ENCODE measurements at places on chromosomes 2 and 18.

GRCh38 chr18:27749194-27749593, 427.7 kb downstream of the CDH2 start:
- no peak for DNase-seq

DNA sequence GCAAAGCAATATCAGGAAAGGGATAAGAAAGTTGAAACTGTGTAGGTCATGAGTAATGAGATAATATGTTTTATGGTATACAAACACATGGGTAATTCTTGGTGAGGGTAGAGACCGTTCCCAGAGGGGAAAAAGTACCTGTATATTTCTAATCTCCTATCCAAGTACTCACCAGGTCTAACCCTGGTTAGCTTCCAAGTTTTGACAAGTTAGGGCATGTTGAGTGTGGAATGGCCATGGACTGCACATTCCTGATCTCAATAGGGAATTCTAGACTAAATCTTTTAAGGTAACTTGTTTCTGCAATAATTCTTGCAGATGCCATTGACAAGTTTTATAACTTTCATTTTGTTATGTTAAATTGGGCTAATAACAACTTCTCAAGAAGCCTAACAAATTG, 216.6 kb downstream of the SPAG16 start:
- no peak for DNase-seq

DNA sequence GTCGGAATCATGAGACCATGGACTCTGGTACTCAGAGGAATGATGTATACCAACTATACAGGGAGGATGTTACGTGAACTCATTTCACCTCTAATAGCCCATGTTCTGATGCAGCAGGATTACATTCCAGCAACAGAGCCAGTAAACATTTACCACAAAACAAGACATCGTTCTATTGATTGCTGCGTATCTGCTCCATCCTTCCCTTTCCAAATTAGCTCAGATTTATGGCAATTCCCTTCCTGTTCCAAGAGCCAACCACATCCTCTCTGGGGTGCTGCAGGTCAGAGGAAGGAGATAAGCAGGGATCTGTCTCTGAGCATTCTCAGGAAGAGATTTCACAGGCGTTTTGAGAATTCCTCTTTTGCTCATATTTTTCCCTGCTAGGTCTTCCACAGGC, 98.3 kb downstream of the KLF7 start:
- DNase-seq: no peak

GRCh38 chr2:188607501-188607900, 315.8 kb downstream of the GULP1 start:
- peak; percentile 53 for DNase-seq

DNA sequence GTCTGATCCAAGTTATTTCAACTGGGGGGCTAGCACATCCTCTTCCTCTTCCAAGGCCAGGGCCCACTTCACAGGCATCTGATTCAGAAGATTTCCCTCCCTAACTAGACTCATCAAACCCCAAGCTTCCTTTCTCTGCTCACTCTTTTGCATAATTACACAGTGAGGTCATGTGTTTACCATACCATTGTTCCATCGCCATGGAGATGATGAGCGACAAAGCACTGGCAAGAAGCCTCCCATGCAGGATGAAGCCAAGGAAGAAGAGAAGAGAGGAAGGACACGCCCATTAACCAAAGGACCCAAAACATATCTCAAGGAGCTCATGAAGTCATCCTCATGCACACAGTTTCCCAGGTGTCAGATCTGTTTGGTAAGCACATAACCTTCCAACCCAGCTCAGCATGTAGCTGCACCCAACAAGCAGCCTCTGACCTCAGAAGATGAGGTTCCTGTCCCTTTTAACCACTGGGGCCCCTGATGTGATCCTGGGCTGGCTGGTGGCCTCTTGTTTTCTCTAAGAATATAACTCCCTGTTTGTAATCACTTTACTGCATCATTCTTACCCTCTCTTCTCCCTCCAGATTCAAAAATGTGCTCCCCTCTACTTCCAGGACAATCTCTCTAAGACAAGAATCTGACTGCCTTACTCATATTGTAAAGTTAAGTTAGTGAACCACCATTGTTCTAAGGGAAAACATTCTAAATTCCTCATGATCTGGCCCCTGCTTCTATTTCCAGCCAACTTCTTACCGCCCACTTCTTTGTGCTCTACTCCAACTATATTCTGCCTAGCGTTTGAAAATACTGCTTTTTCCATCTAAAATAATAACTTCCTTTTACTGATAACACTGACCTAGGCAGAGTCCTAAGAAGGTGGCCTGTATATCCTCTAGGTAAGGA, 190.1 kb downstream of the TTC32 start:
- no peak for DNase-seq

- DNase-seq: peak; percentile 23
Observed at GRCh38 chr2:213129311-213129710, 22.1 kb downstream of the IKZF2 start.

- DNase-seq: no peak
Observed at GRCh38 chr2:44839771-44840502, 101.6 kb upstream of the SIX3 start.

GRCh38 chr18:6411382-6411781, 3.3 kb downstream of the L3MBTL4 start:
- DNase-seq: no peak

- no peak for DNase-seq
Observed at GRCh38 chr18:74876630-74877243, 279.1 kb downstream of the ZNF407 start.

DNA sequence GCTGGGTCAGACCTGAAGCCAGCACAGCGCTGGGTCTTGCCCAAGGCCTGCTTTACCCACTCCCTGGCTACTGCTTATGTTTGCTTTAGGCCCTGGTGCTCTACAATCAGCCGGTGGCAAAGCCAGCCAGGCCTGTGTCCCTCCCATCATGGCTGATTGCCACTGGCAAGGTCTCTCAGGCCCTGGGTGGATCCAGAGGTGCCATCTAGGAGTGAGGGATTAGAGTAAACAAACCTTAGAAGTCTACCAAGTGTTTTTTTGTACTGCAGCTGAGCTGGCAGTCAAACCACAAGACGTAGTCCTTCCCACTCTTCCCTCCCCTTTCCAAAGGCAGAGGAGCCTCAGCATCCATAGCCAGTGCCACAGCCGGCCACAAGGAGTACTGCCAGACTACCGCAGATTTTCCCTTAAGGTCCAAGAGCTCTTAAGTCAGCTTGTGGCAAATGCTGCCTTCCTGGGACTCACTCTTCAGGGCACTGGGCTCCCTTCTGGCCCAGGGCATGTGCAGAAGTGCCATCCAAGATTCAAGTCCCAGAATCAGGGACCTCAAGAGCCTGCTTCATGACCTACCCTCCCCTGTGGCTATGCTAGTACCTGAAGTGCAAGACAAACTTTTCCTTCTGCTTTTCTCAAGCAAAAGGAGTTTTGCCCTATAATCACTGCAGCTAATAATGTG, 20.0 kb downstream of the IL1RL2 start:
- no peak for DNase-seq

DNA sequence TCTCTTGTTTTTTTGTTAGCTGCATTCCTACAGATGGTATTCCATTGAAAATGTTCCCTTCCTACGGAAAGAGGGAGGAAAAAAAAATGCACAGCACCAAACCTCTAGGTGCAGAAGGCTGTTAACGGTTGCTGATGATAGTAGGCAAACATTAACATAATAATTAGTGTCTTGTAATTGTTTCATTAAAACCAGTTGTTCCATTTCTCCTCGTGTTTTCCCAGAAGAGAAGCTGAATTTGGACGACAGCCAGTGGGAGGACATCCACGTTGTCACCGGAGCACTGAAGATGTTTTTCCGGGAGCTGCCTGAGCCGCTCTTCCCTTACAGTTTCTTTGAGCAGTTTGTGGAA, 494.7 kb downstream of the ARHGAP15 start:
- no peak for DNase-seq

- peak; percentile 17 for DNase-seq
Observed at GRCh38 chr2:227939271-227940027, 68.0 kb downstream of the DAW1 start.

DNA sequence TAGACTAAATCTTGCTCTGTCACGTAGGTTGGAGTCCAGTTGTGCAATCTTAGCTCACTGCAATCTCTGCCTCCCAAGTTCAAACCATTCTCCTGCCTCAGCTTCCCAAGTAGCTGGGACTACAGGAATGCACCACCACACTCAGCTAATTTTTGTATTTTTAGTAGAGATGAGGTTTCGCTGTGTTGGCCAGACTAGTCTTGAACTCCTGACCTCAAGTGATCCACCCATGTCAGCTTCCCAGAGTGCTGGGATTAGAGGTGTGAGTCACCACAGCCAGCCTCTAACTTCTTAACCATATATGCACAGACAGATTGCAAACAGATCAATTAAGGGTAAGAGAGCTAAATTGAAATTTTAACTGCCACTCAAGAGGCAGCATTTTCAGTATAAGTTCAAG, 22.1 kb upstream of the CNGA3 start:
- DNase-seq: no peak

GRCh38 chr2:98849113-98849512, 86.9 kb downstream of the CRACDL start:
- no peak for DNase-seq

GRCh38 chr18:2985628-2986027, 27.3 kb downstream of the LPIN2 start:
- DNase-seq: peak; percentile 81

DNA sequence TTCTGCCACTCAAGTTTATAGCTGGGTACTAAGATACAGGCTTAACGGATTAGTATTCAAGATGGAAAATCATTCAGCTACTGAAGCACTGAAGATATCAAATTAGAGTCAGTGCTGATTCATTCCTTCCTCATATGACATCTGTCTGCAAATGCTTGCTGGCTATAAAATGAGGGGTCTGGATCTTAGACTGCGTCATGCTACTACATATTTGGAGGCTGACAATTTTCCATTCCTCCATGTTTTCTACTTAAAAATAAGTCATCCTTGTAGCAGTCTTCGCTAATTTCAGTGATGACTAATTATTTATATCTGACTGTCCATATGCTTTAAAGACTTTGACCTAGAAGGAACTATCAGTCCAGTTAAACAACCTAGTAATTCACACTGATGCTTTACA, 233.4 kb downstream of the RIT2 start:
- no peak for DNase-seq

DNA sequence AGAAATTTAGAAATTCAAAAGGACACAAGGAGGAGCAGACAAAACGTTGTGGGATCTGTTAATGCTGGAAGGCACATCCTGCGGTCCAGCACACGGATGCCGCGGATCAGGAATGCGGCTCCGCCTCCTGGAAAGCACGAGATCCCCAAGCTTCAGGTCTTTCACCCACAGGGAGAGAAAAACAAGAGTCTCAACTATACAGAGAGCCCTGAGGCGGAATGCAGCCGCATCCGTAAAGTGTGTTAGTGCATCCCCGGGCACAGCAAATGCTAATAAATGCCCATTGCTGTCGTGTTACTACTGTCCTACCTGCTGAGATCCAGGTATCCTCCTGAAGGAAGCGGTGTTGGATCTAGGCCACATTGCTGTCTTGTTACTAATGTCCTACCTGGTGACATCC, 303.9 kb downstream of the EIPR1 start:
- no peak for DNase-seq

DNA sequence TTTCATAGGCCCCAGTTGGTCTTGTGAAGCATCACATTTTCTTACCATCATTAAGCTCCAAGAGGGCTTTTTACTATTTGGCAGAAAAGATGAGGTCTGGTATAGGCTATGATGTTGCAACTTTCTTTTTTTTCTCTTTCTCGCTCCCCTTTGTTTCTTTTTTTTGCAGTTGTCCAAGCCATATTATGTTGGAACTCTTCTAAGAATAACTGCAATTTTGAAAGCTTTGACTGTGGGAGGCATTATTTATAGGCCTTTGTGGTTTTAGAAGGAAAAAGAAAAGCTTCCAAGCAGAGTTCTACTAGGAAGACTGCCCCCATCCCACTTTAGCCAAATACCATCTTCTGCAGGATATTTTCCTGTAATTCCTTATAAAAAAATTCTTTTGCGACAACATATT, 571.6 kb downstream of the ARHGAP15 start:
- no peak for DNase-seq

DNA sequence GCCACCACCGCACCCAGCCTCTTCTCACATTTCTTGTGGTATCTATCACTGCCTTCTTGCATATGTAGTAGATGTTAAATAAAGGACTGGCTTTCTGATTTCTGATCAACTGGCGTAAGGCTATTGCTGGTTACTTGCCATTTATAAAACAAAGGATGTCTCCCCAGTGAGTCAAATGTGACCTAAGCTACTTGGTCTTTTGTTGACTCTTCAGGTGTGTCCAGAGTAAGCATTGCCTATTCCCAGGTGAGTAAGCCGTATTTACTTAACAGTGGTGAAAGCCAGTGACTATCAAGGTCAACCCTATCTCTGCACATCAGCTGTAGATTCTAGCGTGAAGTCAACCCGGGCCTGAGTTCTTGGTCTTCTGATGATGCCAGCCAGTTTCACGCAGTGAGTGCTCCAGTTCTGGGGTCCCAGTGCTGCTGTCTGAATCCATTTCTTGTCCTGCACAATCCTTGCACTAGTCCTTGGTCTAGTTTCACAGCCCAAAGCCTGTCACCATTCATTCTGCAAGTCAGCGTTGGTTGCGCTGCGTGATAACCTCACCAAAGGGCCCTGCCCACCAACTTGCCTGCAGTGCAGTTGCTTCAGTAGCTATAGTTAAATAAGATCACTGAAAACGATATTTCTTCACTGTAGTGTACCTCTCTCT, 120.2 kb downstream of the GBX2 start:
- no peak for DNase-seq

DNA sequence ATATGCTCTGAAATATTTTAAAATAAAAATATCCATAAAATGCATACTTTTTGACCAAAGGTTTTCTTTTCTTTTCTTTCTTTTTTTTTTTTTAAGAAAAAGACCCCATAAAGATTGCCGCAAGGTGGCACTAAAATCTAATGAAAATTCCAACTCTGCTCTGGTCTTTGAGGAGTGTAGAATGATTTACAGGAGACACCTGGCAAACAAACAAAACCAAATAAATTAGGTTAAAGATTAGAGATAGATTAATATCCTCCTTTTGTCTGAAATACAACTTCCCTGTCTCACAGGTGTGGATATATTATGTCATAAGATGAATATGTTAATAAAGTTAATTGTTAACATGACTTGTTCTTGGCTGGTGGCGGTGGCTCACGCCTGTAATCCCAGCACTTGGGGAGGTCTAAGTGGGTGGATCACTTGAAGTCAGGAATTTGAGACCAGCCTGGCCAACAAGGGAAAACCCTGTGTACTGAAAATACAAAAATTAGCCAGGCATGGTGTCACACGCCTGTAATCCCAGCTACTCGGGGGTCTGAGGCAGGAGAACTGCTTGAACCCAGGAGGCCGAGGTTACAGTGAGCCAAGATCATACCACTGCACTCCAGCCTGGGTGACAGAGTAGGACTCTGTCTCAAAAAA, 3.5 kb upstream of the RHOB start:
- peak; percentile 76 for DNase-seq

- no peak for DNase-seq
Observed at GRCh38 chr2:149278161-149278871, 52.1 kb upstream of the LYPD6 start.

DNA sequence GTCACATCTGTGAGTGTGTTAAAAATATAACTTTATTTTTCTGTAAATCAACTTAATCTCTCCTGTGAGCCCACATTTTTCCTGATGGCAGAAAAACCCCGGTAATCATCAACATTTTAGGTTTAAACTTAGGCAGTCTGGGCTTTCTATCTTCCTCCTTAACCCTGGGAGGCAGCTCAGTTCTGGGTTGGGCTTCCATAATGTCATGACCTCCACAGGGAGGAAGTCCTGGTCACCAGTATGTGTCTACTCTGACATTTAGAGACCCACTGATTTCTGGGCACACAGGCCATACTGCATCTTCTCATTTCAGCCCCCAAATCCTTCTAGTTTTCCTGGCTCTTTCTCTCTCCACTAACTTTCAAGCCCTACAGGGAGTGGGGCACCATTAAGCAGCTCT, 181.2 kb downstream of the DYSF start:
- DNase-seq: no peak

GRCh38 chr2:173571021-173571821, 216.5 kb downstream of the CDCA7 start:
- peak; percentile 48 for DNase-seq

Data from hematopoietic multipotent progenitor cell treated with erythropoietin and hydrocortisone succinate and interleukin-3 and kit ligand, for 6 days (in vitro differentiated cells).